ENCODE measurements at places on chromosomes 2 and 18.

DNA sequence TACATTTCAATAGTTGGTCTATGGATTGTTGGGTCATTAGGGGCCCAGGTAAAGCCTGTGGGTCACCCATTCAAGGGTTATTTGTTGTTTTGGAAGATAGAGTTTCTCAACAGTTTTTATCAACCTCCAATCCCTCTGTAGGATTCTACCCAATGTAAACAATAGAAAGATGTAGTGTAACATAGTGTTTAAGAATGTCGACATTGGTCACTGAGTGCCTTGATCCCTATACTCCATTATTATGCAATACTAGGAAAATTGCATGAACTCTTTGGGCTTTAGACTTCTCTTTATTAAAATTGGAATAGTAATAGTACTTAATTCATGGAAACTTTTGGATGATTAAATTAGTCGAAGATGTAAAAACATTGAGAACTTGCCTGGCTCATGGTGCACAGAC, 292.1 kb downstream of the GPD2 start:
- DNase-seq = no peak

DNA sequence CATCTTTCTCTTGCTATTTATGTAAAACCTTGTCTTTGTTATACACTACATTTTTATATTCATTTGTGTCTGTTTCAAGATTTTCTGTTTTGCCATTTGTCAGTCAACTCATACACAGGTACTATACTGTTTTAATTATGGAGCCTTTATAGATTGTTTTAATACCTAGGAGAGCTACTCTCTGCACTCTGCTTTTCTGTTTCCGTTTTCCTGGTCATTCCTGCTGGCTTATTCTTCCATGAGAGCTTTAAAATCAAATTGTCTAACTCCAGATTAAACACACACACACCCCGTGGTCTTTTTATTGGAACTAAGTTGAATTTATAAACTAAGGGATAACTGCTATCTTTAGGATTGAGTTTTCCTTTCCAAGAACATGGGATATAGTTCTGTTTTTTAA, 161.2 kb downstream of the RTN4 start:
- no peak for DNase-seq

DNA sequence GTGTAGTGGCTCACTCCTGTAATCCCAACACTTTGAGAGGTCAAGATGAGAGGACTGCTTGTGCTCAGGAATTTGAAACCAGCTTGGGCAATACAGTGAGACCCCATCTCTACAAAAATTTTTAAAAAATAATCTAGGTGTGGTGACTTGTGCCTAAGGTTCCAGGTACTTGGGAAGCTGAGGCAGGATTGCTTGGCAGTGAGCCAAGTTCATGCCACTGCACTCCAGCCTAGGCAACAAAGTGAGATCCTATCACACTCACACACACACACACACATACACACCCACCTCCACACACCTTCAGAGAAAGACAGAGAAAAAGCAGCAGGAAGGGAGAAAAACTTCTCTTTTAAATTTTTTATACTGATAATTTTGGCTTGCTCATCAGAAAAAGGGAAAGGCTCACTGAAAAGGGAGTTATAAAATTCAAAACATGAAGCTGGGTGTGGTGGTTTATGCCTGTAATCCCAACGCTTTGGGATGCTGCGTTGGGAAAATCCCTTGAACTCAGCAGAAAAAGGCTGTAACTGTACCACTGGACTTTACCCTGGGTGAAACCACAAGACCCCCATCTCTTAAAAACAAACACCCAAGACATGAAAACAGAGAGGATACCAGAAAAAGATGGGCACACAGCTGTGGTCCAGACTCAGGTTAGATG, 25.7 kb downstream of the FAM168B start:
- no peak for DNase-seq

GRCh38 chr18:34098109-34098508, 126.6 kb downstream of the NOL4 start:
- no peak for DNase-seq

DNA sequence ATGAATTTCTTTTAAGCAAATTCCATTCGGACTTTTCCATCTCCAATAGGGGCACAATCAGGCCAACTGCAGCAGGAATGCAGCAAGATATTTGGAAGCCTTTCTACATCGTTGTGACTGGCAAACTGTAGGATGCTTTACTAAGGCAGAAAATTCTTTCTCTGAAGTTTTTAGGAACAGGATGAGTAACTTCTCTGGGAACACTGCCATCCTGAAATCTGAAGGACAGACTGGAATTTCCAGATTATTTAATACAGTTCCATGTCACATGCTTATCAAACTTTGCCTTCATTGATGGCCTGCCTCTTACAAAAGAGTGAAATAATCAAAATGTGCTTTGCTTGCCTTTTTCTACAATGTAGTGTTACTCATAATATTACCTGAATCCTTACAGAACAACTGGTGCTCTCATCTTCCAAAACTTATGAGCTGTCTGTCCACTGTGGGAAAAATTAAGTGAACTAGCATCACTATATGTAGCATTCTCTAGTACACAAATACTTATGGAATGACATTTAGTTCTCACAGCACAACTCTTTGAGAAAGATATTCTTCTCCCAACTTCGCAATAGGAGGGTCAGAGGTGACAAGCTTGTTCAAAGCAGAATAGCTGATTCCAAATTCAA, 32.0 kb upstream of the MAP2 start:
- DNase-seq = no peak

- no peak for DNase-seq
Observed at GRCh38 chr2:69242651-69243051, 144.4 kb downstream of the GFPT1 start.

GRCh38 chr2:214130114-214130513, 280.7 kb upstream of the VWC2L start:
- peak; percentile 2 for DNase-seq

DNA sequence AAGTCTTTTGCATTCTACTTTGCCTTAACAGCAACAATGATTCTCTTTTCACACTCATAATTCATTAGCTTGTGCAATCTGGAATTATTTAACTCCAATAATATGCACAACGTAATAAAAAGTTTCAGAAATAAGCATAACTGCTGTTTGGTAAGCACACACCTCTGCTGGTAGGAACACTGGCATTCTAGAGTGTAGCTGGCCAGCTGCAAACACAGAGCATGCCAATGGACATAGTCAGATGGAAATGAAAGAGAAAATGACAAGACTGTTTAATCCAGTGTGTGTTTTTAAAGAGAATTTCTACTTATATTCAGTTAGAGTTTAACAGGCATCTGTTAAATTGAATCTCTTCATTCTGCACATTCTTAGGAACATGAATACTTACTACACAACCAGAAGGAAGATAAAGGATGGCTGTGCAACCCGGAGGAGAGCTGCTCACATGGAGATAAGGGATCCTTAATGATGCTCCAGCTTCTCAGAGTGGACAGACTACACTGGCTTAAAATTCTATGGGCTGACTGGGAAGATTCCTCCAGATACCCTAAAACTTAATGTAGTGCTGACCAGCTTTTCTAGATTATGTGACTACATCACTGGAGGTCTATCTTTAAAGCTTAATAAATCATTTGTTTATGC, 94.6 kb upstream of the CHAC2 start:
- DNase-seq = no peak

DNA sequence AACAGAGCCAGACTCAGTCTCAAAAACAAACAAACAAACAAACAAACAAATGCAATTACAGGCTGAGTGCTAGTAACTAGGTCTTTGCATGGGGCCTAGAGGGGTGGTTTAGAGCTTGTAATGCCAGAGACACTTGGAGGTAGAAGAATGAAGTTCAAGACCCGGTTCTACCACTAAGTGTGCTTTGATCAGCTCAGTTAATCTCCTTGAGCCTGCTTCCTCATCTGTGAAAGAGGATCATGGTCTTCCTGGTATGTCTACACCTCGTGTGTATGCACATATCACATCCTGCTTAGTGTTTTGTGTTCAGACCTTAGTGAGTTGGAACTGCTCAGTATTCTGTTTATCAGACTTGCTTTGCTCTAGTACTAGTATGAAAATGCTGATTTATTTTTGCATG, 4.8 kb upstream of the ATP6V1C2 start:
- DNase-seq = no peak

DNA sequence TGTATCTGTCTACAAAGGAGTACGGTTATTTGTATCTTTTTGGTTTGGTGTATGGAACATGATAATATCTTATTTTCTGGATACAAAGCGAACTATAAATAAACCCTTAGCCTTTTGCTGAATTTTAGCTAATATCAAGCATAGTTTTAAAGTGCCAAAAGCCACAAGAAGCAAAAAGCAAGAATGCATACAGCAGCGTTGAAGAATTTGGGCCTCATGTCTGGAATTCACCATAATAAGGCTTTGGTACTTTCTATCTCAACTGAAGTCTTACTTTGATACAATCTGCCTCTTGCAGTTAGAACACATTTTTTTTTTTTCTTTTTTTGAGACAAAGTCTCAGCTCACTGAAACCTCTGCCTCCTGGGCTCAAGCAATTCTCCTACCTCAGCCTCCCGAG, 151.5 kb downstream of the ERBB4 start:
- DNase-seq = no peak

- no peak for DNase-seq
Observed at GRCh38 chr2:233831861-233832260, 22.5 kb downstream of the HJURP start.

DNA sequence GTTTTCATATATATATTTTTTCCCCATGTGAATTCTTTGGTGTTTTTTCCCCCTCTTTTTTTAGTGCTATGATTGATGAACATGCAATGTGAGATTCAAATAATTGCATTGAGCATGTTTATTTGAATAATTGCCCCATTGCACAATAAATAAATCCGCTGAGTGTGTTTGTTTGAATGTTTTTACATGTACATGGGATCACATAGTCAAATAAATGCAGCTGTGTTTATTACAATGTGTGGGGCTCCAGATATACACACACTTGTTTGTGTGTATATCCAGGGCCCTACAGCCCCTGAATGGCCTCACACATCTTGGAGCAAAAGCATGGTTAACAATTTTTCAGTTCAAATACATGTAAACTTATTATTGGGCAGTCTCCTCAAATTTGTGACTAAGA, 134.5 kb downstream of the ZEB2 start:
- DNase-seq = no peak

- DNase-seq = no peak
Observed at GRCh38 chr2:181662287-181662686, 5.4 kb upstream of the CERKL start.

DNA sequence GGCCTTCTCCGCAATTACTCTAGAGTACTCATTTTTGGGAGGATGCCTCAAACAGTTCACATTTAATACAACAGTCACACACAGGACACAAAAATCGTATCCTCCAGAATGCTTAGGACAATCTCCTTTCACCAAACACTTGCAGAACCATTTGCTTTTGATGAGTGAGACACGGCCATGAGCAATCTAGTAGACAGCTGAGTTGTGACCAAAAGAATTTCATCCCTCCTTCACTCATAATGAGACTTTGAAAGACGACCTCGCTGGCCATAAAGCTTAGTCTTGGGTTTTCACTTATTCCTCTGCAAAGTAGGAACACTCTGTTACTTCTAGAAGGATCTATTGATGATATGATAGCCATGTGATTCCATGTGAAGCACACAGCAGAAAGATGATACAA, 87.5 kb upstream of the SLC35G4 start:
- no peak for DNase-seq

DNA sequence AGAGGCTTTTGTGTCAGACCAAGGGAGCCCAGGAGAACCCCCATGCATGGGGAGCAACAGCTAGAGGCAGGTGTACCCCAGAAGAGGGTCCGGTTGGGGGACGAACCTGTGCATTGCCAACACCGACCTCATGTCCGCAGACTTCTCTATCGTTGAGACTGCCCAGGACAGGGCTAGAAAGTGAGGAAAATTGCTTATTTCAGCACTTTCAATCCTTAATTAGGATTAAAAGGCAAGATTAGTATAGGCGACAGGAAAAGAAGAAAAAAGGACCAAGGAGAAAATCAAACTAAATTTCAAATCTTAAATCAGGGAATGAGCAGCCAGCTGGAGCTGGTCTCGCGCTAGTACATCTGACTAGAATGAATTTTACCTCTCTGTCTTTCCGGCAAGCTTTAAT, 438.9 kb upstream of the SOX11 start:
- no peak for DNase-seq

GRCh38 chr2:239109041-239109927, 261.4 kb downstream of the TWIST2 start:
- DNase-seq = no peak

- DNase-seq = no peak
Observed at GRCh38 chr2:114472246-114472645, 29.8 kb downstream of the DPP10 start.

DNA sequence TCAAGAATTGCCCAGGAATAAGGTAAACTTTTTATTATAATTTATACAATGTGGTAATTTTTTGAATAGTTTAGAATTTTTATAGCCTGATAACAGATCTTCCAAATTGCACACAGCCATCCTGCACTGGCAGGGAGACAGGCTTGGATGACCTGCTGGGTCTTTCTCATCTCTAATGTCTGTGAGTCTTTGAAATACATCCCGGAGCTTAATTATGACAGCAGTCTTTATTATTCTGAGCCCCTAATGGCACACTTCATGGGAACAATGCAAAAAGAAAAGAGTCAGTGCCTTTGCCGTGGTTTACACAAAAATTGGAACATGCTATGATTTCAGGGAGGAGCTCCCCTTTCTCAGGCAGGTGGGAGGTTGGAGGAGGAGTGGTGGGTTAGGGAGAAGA, 71.0 kb downstream of the TMEM182 start:
- no peak for DNase-seq

- DNase-seq = no peak
Observed at GRCh38 chr2:10073706-10074105, 6.5 kb downstream of the CYS1 start.

DNA sequence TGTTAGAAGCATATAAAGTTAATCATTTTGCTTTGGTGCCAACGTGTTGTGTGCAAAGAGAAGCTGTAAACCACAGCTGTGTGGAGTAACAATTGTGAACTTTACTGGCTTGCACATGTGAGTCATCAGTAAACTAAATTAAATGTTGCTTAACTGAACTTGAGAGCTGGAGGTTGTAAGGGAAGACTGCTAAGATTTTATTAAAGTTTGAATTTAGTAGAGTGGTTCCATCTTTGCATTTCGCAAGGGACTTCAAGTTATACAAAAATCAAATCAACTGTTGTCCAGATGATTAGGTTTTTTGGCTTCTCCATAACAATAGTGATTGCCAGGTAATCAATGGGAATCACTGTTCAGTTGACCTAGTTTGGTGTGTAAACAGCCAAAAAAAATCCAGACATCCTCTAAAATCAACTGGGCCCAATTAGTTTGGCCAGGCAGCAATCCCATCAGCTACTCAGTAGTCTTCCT, 247.4 kb downstream of the MYO3B start:
- DNase-seq = no peak

DNA sequence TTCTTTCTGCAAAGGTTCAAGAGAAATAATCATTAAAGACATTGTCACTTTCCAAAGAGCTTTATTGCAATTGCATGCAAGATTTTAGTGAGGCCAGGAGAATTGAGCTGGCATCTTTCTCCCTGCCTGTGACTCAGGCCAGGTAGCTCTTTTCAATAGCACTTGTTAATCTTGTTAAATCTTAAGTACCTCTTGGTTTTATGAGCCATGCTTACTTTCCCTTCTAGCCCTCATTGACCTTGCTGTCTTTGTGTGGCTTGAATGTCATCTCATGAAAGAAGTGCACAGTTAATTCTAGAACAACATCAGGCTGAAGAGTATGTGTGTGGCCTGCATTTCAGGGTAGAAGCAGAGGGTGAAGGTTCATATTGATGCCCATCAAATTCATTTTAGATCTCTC, 14.8 kb upstream of the LGALSL start:
- DNase-seq = no peak

- DNase-seq = no peak
Observed at GRCh38 chr2:239805043-239805329, 220.2 kb downstream of the NDUFA10 start.
